ENCODE measurements at places on chromosomes 3 and 15.

DNA sequence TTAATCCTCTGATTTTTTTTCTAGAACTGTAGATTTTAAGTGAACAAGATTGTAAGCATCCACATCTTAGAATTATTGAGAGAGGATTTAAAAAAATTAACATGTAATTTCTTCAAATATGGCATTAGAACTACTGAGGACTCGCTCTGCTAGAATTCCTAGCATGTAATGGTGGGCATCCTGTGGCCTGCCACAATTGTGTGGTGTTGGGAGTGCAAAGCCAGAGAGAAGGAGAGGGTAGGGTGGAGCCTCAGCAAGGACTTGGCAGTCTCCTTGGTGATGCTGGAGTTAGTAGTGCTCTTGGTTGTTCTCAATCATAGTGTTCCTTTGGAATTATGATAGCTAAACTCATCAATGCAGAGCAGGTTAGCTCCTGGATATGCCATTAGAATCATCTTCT, 443.9 kb upstream of the TBL1XR1 start:
- DNase-seq = no peak

GRCh38 chr15:41952013-41952563, 20.3 kb downstream of the EHD4 start:
- no peak for DNase-seq

- no peak for DNase-seq
Observed at GRCh38 chr3:10374311-10374710, 53.4 kb upstream of the SEC13 start.

DNA sequence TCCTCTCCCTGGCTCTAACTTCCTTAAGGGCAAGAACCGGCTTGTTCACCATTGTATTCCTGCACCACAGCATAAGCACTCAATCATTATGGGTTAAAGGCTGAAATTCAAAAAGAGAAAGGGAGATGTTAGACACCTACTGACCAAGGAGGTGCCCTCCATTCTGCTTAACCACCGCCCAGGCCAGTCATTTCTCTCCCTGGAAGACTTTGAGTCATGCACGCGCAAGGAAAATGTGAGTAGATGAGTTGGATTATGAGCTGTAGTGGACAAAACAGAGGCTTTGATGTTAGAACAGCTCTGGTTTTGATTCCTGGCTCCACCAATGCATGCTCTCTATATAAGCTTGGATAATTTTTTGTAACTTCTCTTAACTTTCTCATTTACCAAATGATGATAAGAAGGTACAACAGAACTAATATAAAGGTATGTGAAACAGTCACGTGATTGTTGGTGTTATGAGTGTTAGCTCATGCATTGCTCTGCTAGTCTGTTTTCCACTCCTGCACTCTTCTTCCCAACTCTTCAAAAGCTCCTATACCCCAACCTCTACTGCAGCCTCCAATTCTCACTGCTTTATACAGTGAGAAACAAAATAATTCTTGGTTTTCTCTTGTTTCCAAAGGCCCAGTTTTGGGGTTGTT, 148.4 kb upstream of the ATP11B start:
- DNase-seq = no peak

DNA sequence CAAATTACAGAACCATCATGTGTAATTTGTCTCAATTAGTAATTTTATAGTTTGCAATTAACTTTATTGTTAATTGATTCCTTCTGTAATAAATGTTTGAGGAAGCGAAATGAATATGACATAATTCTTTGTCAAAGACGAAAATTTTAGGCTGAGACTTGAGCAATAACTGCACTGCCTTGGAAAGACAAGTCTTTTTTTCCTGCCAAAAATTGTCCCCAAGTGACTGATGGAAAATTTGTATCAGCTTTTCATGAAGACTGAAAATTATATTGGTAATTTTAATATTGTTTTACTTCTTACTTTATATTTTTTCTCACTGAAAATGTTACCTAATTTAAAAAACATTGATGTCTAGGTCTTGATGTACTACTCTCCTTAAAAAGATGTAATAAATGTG, 622.6 kb downstream of the NLGN1 start:
- no peak for DNase-seq

DNA sequence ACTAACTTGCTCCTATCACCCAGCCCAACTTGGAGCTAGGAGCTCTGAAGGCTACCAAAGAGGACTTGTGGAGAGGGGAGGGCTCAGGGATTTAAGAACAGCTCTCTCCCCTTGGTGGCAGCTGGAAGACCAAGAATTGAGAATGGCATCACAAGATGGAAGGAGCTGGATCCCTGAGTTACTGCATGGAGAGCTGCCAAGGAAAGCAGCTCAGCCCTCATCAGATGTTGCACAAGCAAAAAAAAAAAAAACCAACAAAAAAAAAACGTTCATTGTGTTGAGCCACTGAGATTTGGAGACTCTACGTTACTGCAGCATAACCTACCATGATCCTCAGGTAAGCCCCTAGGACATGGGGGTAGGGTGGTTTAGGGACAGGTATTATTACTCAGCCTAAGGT, 41.0 kb downstream of the ITGB5 start:
- peak; percentile 92 for DNase-seq

All from fibroblast of mammary gland (primary cell).